ENCODE measurements at places on chromosomes 7 and 10.

DNA sequence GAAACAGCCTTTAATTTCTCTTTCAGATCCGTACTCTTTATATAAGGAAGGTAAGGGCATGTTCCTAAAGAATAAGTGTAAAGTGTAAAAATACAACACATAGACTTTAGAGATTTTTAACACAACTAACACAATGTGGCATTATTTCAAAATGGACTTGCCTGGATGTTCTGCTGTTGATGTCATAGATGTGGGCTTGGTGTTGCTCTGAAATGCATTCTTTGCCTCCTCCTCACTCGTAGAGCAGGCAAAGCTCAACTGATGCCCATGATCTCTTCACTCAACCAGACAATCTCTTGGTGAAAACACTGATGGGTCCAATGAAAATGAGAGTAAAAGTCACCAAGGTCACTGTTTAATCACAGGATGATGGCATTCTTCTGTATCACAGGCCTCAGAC lies 174.2 kb upstream of the TCERG1L start:
- DNase-seq, result no peak

DNA sequence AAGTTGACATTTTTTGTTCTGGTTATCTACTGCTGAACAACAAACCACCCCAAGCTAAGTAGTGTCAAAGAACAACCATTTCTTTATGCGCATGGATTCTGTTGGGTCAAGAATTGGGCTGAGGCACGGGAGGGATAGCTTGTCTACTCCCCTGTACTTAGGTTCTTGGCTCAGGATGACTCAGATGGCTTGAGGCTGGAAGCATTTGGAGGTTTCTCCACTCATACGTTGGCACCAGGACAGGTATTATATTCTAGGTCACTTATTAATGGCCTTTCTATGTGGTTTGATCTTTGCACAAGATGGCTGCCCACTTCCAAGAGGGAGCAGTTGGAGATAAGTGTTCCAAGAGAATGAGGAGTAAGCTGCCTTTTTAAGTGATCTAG lies 11.8 kb upstream of the TFAM start:
- no peak for DNase-seq

GRCh38 chr10:77398558-77398957 lies 239.1 kb downstream of the KCNMA1 start:
- no peak for DNase-seq

DNA sequence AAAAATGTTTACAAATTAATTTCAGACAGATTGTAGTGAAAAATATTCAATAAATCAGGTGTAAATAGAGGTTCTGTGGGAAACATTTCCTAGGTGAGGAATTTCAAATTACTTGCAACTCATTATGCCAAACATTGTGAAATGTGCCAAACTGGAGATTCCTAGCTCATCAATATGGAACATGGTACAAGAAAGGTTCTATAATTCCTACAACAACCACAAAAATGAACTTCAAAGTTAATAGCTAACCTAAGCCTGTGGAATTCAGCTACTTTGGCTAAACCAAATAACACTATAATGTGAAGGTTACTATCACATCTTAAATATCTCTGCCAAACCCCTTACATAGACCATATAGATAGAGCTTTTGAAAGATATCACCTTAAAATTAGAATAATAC lies 223.3 kb upstream of the HGF start:
- no peak for DNase-seq

DNA sequence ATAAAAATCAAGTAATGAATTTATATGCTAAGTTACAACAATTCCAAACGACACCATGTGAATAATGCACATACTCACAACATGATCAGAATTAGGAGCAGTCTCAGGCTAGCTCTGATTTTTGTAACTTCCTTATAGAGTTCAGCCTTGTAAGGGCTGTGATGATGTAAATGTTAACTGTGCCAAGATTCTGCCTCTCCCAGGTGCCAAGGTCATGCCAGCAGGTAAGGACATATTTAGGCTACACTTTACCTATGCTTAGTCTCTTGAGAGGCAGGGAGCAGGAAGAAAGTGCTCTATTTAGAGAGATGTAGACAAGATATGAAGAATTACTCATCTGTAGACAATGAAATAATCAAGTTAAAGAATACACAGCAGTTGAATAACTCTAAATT lies 53.6 kb upstream of the AGR3 start:
- DNase-seq, result no peak

DNA sequence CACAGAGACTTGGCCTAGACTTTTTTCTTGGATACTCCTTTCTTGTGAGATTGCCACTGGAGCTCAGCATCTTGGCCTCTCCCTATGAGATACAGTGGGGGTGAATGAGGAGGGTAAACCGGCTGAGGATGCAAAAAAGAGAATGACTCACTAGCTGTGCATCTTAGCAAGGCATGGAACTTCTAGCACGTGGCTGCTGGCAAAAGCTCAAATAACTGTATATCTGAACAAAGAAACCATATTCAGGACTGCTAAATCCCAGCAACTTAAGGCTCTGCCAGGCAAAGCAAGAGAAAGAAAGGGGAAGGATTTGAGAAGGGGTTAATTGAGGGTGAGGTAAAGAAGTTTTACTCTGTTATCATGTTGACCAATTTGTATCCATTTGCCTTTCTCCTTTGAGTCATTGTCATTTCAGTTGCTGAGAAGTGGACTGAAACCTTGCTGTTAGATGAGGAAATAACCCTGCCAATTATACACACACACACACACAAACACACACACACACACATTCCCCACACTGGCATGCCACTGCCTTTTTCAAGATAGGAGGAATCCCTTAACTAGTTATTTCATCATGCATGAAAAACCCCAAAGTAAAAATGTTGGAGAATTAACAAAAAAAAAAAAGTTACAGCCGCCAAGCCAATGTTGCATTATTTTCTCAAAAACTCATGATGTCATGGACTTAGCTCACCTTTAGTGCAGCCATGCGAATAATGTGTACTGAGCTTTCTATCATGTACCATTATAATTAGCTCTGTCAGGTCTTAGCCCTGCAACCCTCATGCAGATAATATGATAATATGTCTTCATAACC lies 997.3 kb downstream of the LRMDA start:
- DNase-seq, result no peak

- no peak for DNase-seq
Measured at GRCh38 chr10:108868881-108869280, 1054.4 kb downstream of the XPNPEP1 start.

GRCh38 chr10:26946102-26946811 lies 85.5 kb upstream of the ABI1 start:
- DNase-seq, result no peak

DNA sequence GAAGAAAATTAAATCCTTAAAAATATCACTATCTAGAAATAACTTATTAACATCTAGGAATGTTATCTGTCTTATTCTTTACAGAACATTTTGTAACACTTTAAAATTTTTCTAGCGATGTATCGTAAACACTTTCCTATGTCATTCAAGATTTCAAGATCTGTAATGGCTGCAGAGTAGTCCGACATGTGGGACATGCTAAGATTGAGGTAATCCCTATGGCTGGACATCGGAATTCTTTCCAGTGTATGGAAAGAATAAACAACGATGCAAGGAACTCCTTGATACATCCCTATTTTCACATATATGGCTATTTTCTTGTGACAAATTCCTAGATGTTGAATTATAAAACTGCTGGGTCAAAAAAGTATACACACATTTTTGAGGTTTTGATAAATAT lies 37.5 kb downstream of the GNA12 start:
- no peak for DNase-seq

- no peak for DNase-seq
Measured at GRCh38 chr10:35341521-35341920, 5.2 kb downstream of the CCNY start.

DNA sequence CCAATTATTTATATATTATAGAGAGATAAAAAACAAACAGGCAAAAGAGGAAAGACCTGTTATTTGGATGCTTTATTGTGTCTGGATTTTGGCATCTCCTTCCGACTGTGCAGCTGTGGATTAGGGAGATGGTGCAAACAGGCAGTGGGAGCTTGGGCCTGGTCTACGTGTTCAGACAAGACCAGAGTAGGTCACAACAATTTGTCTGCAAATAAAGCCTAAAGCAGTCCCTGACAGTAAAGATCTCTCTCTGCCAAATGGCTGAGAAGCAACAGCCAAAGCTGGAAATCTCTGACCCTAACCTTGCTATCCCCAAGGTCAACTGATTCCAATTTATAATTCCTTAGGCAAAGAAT lies 82.0 kb downstream of the ABLIM1 start:
- DNase-seq, result no peak

- no peak for DNase-seq
Measured at GRCh38 chr7:4343272-4344247, 338.5 kb upstream of the FOXK1 start.

DNA sequence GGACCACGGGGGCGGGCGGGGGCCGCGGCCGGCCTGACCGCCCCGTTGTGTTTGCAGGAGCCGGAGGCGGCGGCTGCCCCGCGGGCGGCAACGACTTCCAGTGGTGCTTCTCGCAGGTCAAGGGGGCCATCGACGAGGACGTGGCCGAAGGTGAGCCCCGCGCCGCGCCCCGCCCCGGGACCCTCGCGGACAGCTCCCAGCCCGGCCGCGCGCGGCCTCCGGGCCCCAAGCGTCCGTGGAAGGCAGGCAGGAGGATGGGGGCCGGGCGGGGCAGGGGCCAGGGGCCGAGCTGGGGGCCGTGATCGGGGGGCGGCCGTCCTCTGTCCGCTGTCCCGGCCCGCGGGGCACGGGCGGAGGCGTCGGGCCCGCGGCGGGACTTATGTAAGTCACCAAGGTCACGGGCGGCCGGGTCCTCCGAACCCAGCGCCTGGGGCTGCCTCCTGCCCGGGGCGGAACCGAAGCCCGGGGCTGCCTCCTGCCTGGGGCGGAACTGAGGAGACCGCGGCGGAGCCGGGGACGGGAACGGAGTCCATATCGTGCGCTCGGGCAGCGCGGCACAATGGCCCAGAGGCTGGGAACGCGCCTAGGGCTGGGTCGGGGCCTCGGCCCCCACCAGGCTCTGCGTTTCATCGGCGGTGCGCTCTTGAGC lies 497 bp downstream of the PPP2R2D start:
- no peak for DNase-seq

- no peak for DNase-seq
Measured at GRCh38 chr10:11429439-11430052, 181.9 kb downstream of the USP6NL start.

GRCh38 chr7:42224391-42225003 lies 12.5 kb downstream of the GLI3 start:
- DNase-seq, result no peak

GRCh38 chr7:125529249-125529648 lies 599.6 kb upstream of the POT1 start:
- DNase-seq, result no peak

DNA sequence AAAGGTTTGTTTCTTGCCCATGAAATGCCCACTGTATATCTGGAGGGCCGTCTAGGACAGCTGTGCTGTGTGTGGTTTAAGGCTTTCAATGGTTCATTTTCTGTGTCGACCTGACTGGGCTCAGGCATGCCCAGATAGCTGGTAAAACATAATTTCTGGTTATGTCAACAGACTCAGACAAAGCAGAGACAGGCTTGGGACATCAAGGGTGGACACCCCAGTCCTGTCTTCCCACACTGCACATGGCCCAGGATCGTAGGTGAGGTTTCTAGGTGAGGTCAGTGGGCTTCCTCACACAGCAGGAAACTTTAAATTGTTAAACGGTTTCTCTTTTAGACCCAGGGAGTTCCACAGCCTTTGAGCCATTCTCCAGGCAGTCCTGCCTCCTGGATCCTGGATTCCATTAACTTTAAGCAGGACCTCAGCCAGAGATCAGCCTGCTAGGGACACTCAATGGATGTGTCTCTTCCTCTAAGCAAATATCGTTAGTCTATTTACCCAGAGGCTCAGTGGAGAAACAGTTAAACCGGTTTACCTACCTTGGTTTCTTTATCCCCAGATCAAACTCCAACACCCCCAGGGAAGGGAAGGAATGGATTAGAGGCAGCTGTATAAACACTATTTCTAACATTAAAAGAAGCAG lies 66.4 kb downstream of the ST8SIA6 start:
- DNase-seq, result no peak

DNA sequence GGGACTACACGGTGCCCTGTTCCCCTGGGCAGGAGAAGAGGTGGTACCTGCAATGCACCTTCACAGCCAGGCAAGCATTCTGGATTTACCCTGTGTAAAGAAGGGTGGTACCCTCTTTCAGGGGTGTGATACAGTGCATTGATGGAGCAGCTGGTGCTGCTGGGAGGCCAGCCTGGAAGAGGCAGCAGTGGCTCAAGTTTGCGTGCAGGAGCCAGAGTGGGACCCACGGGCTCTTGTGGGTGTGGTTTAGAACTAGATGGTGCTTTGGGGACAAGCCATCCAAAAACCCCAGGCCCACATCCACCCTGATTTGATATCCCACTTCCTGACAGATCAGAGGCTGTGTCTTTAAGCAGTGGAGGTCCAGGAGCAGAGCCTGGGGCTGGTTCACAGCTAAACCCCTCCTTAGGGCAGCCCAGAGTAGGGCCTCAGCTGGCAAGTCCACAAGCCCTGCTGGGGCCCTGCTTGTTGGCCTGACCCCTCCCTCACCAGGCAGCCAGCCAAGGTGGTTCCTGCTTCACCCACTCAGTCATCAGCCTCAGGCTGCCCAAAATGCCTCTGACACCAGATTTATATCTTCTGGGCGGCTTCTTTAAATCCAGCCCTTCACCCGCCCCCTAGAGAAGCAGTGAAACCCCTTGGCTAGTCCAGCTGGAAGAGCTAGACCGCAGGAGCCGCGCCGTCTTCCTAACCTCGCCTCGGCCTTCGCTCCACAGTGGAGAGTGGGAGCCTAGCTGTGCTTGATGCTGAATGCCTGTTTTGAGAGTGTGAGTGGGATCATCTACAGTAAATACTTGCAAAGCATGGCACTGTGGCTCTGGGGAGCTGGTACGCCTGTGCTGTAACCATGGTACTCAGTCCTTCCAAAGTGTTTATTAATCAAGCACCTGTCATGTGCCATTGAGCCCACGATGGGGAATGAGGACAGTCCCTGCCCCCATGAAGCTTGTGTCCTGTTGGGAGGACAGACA lies 1.4 kb upstream of the ASIC3 start:
- DNase-seq, result no peak

- no peak for DNase-seq
Measured at GRCh38 chr7:32072397-32072796, 2.2 kb upstream of the PDE1C start.

DNA sequence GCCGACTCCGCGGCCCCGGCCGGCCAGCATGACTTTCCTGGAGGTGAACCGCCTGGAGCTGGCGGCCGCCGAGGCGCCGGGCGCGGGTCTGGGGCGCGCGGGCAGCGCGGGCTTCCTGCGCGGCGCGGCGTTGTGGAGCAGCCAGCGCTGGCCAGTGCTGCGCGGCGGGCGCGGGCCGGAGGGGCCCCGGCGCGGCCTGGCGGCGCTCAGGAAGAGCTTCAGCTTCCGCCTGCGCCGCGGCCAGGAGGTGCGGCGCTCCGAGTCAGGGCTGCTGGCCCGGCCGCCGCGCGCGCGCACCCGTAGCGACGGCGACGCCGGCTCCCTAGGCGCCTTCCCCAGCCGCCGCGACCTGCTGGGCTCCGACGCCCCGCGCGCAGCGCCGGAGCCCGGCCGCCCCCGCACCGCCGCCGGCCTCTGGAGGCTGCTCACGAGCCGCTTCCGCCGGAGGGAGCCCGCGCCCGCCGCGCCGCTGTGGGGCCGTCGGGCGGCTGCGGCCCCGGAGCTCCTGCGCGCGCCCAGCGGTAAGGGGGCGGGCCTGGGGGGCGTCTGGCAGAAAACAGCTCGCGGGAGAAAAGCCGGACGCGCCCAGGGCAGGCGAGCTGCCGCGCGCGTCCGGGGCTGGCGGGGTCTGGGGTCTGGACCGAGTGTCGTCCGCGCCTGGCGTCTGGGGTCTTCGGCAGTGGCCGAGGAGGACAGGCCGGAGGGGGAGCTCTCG lies 29.0 kb downstream of the AGAP3 start:
- DNase-seq, result no peak

GRCh38 chr7:55361560-55361959 lies 3.6 kb upstream of the LANCL2 start:
- no peak for DNase-seq

- DNase-seq, result no peak
Measured at GRCh38 chr7:120799813-120800475, 58.0 kb downstream of the TSPAN12 start.

Data from neuronal stem cell (in vitro differentiated cells).